Vein endothelial cell (primary cell): ENCODE measurements at places on chromosomes 11 and 22. TPM values are rescaled to one million over a fixed set of nuclear protein-coding genes. Genes with fewer than 3 reads are reported as not detected.

The DDX25 gene
- total RNA-seq = not detected in 2 replicates

The CACNA1I gene
- under 0.01 TPM in 1 of 2 replicates, not detected in the other for total RNA-seq

The LGR4 gene
- total RNA-seq = 3.7 and 5.6 TPM in 2 replicates

The SELENOM gene
- 28.9 and 65.0 TPM in 2 replicates for total RNA-seq

The PDE2A gene
- total RNA-seq = 93.7 and 104 TPM in 2 replicates

The OR10G8 gene
- 0.19 and 0.33 TPM in 2 replicates for total RNA-seq

The TMEM80 gene
- total RNA-seq = 8.9 and 11.8 TPM in 2 replicates

The FOSL1 gene
- 32.1 and 39.5 TPM in 2 replicates for total RNA-seq

The ZNF70 gene
- total RNA-seq = 5.7 and 7.2 TPM in 2 replicates

The XRCC6 gene
- 301 and 399 TPM in 2 replicates for total RNA-seq

The OR5P2 gene
- total RNA-seq = 0.33 TPM in 1 of 2 replicates, not detected in the other

The RIMBP3B gene
- not detected in 2 replicates for total RNA-seq

The OR6M1 gene
- not detected in 2 replicates for total RNA-seq

The ALKBH8 gene
- 6.5 and 8.6 TPM in 2 replicates for total RNA-seq

The OAF gene
- total RNA-seq = 17.0 and 26.9 TPM in 2 replicates
